ENCODE measurements at places on chromosomes 3 and 15.
A peak's percentile ranks its signal among the peaks of the same experiment; 100 is the strongest.

- no peak for DNase-seq
Observed at GRCh38 chr3:120393761-120394160, 44.6 kb upstream of the LRRC58 start.

DNA sequence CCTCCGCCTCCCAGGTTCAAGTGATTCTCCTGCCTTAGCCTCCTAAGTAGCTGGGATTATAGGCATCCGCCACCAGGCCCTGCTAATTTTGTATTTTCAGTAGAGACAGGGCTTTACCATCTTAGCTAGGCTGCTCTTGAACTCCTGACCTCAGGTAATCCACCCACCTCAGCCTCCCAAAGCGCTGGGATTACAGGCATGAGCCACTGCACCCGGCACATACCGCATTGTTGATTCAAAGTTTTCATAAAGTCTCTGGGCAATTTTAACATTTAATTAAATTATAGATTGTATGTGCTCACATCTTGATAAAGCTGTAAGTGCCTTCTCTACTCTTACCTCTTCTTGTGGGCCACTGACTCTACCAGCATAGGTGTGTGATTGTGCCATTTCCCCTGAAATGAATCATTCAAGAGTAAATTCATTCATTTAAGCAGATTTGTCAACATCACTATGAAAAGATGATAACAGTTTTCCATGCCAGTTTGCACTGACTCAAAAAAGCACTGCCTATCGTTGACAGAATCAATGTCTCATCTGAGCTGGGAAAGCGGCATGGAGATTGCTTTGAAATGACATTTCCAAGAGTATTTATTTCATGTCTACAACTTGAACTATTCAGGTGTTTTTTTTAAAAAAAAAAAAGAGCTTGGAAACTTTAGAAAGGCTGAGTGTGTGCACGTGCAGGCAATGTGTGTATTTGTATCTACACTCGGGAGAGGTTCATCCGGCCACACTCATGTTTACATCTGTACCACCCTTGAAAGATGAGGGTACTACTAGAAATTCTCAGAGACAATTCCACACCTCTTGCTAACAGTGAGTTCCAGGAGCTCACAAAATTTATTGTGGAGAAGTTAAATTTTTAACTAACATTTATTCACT, 3.5 kb downstream of the BCL2A1 start:
- DNase-seq = no peak

GRCh38 chr15:47412136-47412535, 305.2 kb upstream of the SEMA6D start:
- no peak for DNase-seq

DNA sequence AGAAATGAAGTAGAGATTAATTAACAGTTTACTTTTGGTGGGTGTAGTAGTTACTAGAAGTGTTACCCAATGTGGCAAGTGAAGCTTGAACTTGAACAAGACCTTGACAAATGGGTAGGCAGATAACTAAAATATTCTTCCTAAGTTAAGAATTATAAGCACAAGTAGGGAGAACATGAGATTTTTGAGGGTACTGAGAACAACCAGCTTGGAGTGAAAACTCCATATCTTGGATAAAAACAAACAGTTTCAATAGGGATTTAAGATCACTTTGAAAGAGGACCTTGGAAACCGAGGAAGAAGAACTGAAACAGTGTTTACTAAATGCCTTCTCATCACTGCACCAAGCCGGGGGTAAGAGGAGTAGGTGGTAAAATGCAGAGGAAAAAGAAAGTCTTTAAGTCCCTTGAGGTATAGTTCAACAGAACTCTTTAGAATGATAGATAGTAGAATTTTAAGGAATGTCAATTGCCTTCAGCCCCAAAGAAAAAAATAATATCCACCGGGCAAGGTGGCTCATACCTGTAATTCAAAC, 496.7 kb downstream of the NAALADL2 start:
- no peak for DNase-seq

GRCh38 chr3:129596194-129597086, 10.0 kb downstream of the PLXND1 start:
- DNase-seq = no peak

GRCh38 chr15:97521381-97522285, 438.9 kb upstream of the ARRDC4 start:
- DNase-seq = no peak

GRCh38 chr3:124631727-124632126, 98.5 kb upstream of the UMPS start:
- DNase-seq = no peak

GRCh38 chr15:58517682-58518525, 86.1 kb downstream of the LIPC start:
- no peak for DNase-seq

DNA sequence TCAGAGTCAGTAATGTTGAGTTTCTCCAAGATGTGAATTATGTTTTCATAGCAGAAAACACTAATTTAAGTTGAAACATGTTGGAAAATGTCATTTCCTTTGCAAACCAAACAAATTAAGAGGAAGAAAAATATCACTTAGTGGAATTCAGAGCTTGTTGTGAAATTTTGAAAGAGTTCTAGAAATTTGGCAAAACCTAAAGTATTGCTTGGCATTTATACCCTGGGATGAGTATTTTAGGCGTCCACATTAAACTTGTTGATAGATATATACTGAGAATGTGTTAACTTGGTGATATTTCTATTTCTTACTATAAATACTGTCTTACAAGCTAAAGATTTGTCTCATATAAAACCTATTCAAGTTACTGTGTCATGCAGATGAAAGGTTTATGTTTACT, 335.2 kb downstream of the NSUN3 start:
- DNase-seq = no peak

GRCh38 chr15:25439369-25439836, 579 bp upstream of the UBE3A start:
- DNase-seq = peak; percentile 2

GRCh38 chr3:9703240-9703639, 393 bp upstream of the CPNE9 start:
- DNase-seq = no peak

DNA sequence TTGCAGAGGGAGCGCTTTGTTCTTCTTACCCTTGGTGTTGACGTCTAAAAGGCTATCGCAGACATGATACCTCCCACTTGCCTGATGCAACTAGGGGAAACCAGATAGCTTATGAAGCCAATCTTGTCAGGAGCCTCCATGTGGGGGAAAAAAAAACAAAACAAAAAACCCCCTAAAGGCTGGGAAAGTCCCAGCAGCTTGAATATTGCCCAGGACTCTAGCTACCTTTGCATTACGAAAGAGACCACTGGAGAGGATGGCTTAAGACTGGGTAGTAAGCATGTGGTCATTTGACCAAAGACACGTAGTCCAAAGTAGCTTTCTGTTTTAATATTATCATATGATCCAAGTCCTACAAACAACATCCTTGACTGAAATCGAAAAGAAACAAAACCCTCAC, 120.7 kb upstream of the WNT5A start:
- no peak for DNase-seq

GRCh38 chr15:65954289-65954741, 85.0 kb downstream of the RAB11A start:
- DNase-seq = peak; percentile 28

- no peak for DNase-seq
Observed at GRCh38 chr15:98753726-98754656, 105.7 kb downstream of the IGF1R start.

DNA sequence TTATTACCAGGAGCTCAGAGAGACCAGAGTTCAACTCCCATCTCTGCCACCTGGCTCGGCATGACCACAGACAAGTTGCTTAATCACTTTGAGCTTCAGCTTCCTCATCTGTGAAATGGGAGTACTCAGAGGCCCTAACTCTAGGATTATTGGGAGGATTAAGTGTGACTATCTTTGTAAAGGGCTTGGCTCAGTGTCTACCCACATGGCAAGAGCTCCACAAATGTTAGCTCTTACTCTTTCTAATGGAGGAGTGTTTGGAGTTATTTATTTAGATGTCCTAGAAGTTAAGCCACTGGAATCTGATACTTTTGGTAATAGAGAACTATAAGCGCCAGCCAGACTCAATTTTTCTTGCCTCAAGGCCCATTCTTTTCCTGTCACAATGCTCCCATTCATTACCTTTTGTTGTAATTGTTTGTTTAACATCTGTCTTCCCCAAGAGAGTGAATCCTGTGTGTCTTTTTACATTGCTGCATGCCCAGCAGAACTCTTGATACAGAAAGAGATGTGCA, 12.3 kb upstream of the LMCD1 start:
- no peak for DNase-seq

GRCh38 chr3:67335813-67336212, 318.6 kb downstream of the SUCLG2 start:
- no peak for DNase-seq

All from HTR-8/SVneo (cell line).